NB4 (cell line): ENCODE measurements at places on chromosomes 1 and 21.

GRCh38 chr1:211675230-211676105 lies at the start of gene NEK2:
Gene NEK2, minus strand, starts transcription at chr1:211675621. Its CDS starts 142 bp downstream, at chr1:211675479.
- DNase-seq = peak; percentile 95

GRCh38 chr1:198387587-198387986 lies 152.9 kb downstream of the ATP6V1G3 start:
- no peak for DNase-seq

DNA sequence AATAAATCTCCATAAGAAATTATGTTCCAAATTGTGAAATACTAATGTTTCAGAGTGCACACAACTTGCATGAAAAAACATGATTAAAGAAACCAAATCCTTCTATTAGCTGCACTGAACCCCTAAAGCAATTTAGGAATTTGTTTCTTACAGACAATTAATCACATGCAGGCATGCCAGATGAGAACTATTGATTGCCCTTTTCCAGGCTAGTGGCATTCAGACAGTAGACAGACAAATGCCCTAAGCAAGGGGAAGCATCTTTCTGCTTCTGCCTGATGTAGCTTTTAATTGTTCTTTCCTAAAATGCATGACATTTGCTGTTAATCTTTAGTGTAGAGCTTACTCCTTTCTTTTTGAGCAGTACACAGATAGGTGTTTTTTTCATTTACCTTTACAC lies 229.5 kb downstream of the DPYD start:
- no peak for DNase-seq

DNA sequence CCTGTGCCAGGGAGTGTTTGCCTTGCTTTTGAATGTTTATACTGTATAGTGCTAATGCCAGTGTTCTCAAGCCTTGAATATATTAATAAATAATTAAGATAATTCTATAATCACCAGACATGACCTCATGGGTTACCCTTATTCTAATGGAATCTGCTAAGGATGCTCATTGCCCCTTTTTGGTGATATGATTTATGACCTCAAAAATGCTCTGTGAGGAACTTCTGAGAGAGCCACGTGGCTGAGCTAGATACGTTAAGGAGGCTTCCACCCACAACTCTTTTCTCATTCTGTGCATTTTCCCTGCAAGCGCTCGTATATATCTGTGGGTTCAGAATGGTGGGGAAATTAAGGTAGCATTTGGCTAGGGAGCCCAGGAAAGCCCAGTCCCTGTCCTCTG lies 19.6 kb upstream of the SLC30A1 start:
- no peak for DNase-seq

DNA sequence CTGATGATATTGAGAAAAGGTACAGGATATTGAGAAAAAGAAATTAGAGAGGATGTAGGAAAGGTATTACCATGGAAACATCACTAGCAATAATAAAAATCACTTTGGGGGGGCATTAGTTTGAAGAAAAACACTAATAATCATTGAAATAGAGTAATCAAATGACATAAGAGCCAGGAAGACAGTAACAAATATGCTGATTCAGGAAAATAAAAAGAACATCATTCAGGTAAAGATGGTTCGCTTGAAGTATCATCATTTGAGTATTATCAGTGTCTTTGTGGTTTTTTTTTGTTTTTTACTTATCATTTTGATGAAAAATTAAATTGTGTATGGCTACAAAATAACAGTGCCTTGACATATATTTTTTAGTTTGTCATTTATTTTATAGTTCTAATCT lies 164.5 kb downstream of the IFI44 start:
- no peak for DNase-seq

GRCh38 chr1:22699681-22700520 lies 10.7 kb upstream of the EPHB2 start:
- DNase-seq = no peak

DNA sequence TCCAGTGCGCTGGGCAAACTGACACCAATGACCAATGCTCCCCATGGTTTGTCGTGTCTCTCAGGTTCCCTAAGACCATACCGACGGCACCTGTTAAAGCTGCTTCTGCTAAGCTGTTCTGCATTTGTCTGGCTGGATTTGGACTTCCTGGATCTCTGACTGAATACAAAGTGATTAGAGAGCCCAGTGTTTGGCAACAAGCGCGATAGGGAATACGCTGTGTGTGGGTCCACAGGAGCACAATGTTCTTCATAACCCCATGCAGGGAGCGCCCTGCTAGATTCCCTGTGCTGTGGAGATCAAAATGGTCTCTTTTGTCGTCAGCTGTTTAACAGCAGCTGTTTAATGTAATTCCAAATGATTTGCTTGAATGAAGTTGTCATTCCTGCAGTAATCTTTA lies 26.0 kb upstream of the ESRRG start:
- no peak for DNase-seq

- no peak for DNase-seq
Measured at GRCh38 chr1:92762355-92762754, 22.6 kb downstream of the EVI5 start.

DNA sequence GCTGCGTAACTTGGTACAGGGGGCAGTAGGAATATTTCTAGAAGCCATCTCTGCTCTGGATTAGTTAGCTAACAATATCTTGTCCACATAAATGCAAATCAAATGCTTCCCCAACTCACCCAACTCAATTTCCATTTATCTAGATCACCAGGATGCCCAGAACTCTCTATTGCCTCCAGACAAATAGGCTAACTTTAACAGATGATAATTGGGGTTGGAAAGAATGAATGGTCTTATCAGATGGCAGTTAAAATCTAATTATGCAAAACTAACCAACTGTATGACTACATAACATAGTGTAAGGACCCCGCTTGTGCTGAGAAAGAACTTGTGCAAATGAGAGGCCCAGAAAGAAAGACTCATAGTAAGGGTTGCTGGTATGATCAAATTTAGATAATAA lies 1024.8 kb downstream of the PLA2G4A start:
- no peak for DNase-seq

GRCh38 chr1:59004755-59005154 lies 220.9 kb upstream of the JUN start:
- DNase-seq = no peak

DNA sequence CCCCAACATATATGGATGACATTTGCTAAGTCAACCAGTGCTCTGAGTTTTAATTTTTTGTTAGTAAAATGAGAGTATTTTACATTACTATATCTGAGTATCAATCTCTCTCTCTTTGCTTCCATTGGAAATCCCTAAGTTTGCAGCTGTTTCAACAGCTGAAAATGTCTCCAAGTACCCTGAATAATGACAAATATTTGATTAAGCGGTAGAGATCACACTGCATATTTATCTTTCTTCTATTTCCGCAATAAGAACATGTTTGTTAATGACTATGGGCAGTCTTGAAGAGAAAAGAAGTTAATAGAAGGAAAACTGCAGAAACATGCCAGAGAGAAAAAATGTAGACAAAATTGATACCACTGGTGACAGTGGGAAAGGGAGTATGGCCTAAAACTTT lies 1117.5 kb downstream of the NCAM2 start:
- DNase-seq = no peak

- DNase-seq = no peak
Measured at GRCh38 chr1:155254228-155254713, 1.0 kb downstream of the ENTREP3 start.

- peak; percentile 60 for DNase-seq
Measured at GRCh38 chr1:212037900-212038299, 2.4 kb downstream of the DTL start.

GRCh38 chr1:245812278-245812677 lies 657.5 kb downstream of the KIF26B start:
- no peak for DNase-seq

DNA sequence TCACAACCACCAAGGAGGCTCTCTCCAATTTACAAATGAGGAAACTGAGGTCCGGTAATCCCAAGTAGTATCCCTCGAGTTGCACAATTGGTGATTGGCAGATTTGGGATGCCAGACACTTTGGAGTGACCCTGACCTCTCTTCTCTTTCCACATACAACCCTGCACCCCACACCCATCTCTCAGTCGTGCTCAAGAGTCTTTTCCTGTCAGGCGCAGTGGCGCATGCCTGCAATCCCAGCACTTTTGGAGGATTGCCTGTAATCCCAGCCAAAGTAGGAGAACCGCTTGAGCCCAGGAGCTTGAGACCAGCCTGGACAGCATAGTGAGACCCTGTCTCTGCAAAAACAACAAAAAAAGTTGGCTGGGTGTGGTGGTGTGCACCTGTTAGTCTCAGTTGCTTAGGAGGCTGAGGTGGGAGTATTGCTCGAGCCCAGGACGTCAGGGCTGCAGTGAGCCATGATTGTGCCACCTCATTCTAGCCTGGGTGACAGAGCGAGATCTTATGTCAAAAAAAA lies 91.1 kb upstream of the LPGAT1 start:
- no peak for DNase-seq

DNA sequence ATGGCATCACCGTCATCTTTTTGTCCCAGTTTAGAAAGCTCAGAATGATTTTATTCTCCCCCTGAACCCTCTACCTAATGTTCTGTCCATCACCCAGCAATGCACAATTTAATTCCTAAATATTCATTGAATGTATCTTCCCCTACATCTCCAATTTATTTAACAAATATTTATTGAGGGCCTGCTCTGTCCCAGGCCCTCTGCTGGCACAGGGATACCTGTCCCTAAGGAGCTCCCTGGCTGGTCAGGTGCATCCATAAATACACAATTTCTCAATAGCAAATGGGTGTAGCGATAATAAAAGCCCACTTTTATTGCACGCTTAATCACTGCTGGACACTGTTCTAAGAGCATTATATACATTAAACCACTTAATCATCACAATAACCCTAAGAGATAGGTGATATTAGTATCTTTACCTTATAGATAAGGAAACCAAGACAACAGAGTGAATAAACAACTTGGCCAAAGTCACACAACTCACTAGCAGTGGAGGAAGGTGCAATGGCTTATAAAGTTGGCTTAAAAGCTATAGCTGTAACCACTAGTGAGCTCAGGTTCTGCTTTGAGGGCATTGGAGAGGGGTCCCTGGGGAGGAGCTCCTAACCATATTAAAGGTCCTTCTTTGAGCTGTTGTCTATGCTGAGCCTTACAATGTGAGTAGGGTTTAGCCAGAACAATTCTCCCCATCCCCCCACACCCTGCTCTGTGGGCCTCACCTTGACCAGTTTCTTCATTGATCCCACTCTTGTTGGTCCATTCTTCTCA lies 126.3 kb upstream of the JUN start:
- DNase-seq = peak; percentile 78

- peak; percentile 51 for DNase-seq
Measured at GRCh38 chr1:160163615-160164014, 12.2 kb downstream of the ATP1A4 start.

DNA sequence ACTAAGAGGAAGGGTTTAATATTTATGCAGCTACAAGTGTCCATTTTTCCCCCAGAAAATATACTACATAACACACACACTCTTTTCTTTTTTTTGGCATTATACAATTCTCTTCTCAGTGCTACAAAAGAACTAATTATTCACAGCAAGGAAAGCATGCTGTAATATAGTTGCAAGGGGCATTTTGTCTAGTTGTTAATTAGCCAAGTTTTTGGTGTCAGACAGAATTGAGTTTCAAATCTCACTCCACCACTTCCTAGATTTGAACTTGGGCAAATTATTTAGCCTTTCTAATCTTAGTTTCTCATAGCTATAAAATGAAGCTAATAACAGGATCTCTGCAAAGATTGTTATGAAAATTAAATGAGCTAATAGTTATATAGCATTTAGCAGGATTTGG lies 60.0 kb upstream of the VTCN1 start:
- no peak for DNase-seq

DNA sequence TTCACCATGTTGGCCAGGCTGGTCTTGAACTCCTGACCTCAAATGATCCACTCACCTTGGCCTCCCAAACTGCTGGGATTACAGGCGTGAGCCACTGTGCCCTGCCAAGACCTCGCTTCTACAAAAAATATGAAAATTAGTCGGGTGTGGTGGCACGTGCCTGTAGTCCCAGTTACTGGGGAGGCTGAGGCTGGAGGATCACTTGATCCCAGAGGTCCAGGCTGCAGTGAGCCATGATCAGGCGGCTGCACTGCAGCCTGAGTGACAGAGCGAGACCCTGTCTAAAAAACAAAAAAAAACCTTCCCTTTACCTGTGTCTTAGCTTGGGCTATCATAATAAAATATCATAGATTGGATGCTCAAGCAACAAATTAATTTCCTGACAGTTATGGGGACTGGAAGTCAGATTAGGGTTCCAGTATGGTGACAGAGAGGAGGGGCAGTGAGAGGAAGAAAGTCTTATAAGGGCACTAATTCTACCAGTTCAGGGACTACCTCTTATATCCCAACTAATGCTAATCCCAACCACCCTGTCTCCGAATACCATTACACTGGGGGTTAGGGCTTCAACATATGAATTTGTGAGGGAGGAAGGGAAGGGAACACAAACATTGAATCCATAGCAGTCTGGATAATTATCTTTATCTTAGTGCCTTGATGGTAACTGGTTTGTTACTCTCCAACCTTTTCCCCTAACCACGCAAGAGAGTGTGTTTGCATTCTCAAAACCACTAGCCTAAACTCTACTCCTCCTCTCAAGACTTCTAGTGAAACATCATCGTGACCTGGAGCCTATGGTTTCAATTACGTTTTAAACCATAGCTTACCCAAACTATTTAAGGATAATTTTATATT lies 1.0 kb upstream of the NAXE start:
- no peak for DNase-seq

DNA sequence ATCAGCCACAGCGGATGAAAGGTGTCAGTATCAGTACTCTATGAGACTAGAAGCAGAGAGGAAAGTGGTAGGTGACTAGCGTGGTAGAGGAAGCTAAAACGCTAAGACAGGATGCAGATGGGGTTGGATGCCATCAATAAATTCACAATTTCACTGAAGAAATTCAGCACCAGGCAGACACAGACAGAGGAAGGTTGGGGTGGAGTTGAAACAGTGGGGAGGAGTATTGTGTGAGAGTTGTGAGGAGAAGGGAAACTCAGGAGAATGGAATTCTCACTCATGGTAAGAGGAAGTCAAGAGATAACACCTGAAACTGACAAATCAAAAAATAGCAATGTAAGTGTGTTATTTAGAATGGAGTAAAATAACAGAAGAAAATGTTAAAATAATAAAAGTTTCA lies 208.5 kb upstream of the DAB1 start:
- no peak for DNase-seq

DNA sequence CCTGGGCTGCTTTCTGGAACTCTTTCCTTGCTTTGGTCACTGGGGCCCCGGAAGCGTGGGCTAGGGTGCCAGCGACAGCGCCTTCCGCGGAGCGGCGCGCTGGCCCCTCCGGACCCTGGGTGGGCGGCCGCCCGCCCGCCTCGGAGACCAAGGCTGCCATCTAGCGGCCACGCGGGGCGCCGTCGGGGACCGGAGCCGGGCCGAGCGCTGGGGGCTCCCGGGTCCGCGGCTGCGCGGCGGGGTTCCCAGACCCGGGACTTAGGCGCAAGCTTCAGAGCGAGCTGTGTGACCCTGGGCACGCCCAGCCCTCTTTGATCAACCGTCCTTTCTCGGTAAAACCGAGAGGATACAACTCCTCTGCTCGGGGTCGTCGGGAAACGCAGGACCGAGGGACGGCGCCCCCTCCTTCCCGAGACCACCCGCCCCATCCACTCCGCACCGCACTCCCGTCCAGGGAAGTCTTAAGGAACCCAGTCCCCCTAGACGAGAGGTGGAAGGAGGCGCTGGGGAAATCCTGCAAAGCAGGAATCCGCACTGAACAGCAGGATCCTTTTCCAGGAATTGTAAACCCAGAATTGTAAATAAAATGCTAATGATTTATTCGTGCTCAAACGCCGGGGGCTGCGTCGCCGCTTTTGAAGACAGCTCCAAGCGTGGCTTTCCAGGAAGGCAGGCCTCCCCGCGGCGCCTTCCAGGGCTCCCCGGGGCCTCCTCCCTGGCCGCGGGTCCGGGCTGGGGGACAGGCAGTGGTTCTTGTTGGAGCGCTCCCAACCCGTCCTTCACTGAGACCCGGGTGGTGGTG lies 41.2 kb downstream of the RRAGC start:
- DNase-seq = peak; percentile 33

- no peak for DNase-seq
Measured at GRCh38 chr1:8764293-8764937, 53.0 kb downstream of the RERE start.
